Heart left ventricle (tissue), 16 donors: ENCODE measurements at places on chromosomes 16 and 17. TPM values are rescaled to one million over a fixed set of nuclear protein-coding genes. Genes with fewer than 3 reads are reported as not detected.
A peak's percentile ranks its signal among the peaks of the same experiment; 100 is the strongest.

CLDN7 gene
- 1.3 TPM for total RNA-seq

ATF7IP2 gene
- total RNA-seq = 34.8 TPM

RPL19 gene
- total RNA-seq = 1,159 TPM

CLEC3A gene
- not detected for total RNA-seq

KRT36 gene
- total RNA-seq = not detected

ACSM5 gene
- 0.74 TPM for total RNA-seq

PSMD7 gene
- 121 TPM for total RNA-seq

RND2 gene
- 0.91 TPM for total RNA-seq

PRSS21 gene
- not detected for total RNA-seq

KRTAP1-5 gene
- total RNA-seq = not detected

CCL4 gene
- total RNA-seq = not detected

IL17C gene
- total RNA-seq = not detected

GRCh38 chr17:45692661-45693060 lies 91.5 kb upstream of the CRHR1 start:
- no peak for DNase-seq

DNA sequence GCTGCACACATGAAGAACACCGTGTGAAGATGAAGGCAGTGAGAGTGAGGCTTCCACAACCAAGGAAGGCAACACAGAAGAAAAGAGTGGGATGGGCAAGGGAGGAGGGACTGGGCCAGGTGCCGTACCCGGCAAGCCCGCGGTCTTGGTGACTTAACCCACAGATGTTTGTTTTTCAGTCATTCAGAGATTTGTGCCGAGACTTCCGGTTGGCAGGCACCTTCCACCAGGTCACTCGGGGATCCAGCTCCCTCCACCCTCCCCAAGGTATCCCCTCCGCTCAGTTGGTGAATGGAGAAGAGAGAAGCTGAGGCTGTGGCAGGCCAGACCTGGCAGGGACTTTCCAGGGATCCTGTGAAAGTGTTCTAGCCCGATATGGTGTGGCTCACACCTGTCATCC lies 4.9 kb upstream of the KREMEN2 start:
- no peak for DNase-seq

DNA sequence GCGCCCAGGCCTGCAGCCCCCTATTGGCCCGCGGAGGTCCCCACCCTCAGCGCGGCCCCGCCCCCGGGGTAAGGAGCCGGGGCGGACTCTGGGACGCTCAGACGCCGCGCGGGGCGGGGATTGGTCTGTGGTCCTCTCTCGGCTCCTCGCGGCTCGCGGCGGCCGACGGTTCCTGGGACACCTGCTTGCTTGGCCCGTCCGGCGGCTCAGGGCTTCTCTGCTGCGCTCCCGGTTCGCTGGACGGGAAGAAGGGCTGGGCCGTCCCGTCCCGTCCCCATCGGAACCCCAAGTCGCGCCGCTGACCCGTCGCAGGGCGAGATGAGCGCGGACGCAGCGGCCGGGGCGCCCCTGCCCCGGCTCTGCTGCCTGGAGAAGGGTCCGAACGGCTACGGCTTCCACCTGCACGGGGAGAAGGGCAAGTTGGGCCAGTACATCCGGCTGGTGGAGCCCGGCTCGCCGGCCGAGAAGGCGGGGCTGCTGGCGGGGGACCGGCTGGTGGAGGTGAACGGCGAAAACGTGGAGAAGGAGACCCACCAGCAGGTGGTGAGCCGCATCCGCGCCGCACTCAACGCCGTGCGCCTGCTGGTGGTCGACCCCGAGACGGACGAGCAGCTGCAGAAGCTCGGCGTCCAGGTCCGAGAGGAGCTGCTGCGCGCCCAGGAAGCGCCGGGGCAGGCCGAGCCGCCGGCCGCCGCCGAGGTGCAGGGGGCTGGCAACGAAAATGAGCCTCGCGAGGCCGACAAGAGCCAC lies at the start of gene NHERF1:
Gene NHERF1, plus strand, starts transcription at position 100 of the 750 bp plus-strand sequence. Its CDS starts 219 bp downstream, at position 319.
- peak; percentile 97 for DNase-seq

- no peak for DNase-seq
Observed at GRCh38 chr17:65324611-65325342, 187.6 kb downstream of the RGS9 start.

DNA sequence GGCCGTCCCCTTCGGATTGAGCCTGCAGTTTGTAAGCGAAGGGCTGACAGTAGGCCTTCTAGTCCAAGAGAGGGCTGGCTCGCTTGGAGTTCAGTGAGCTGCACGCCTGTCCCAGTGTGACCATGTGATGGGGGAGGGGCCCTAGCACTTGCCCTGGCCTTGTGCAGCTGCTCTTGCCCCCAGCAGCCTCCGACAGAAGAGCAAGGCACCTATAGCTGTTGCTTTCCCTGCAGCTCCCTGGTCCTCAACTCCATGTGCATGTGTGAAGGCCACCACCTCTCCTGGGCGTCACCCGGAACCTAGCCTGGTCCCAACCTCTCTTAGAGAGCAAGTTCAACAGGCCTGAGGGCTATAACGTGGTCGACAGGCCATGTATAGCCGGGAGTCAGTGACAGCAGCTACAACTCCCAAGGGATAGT lies 5.6 kb downstream of the SPHK1 start:
- DNase-seq = no peak

DNA sequence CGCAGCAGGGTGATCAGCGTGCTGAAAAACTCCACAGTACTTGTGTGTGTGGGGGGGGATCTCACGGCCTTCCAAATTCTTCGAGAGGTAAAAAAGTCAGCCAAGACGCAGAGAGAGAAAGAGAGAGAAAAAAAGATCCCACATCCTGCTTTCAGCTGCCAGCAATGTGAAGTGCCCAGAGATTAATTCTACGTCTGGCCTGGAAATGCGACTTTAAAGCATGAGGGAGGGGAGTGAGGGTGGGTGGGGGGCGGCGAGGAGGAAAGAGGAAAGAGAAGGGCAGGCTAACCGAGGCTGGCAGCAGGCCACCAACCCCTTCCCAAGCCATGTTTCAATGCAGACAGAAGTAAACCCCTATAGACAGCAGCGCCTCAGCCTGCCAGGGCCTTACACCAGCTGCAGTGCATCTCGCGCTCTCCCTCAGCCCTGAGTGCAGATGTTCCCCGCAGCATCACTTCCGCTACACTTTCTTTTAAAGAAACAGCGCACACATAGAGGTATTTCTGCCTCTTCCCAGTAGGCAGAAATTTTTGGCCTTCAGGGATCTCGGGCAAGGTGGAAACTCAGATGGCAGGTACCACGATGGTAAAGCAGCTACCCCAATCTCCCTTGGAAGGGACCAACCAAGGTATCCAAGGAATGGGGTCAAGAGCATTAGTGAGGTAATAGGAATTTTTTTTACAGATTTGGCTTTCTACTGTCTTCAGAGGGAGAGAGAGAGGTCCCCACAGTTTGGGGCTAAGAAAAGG lies 87.8 kb downstream of the SMG6 start:
- peak; percentile 88 for DNase-seq

- no peak for DNase-seq
Observed at GRCh38 chr16:48903039-48903438, 293.1 kb upstream of the N4BP1 start.

DNA sequence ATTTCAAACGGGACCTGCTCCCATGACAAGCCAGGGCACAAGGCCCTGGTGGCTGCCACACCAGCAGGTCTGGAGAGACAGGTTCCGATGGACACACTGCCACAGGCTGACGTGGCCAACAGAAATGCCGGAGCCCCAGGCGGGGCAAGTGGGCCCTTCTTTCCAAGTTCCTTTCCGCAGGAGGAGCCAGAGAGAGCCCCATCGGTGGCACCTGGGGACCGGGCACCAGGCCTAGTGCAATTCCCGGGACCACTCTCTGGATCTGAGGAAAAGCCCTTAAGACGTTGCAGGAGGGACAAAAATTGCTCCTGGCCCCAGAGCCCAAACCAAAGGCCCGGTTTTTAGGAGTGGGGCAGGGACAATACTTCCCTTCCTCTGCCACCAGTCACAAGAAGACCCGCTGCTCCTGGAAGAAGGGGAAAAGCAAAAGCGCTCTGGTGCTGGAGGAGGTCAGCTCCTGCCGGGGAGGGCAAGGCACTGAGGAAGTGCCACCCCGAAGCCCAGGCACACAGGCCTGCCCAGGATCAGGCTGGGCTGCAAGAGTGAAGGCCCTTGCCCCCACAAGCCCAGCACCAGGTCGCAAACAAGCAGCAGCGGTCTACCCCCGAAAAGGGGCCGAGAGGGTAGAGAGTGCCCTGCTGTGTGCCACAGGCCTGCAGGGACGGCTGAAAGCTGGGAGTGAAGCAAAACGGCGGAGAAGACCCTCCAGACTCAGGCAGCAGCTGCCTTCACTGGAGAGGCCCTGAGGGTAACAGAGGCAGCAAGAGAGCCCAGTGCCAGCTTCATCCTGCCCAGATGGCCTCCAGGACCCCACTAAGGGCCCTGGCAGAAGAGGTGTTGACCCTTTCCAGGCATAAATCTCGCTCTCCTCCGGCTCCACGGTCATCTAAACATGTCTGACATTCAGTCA lies 29.1 kb downstream of the MAP1LC3B start:
- no peak for DNase-seq

- peak; percentile 89 for DNase-seq
Observed at GRCh38 chr17:40499551-40500189, 1.8 kb downstream of the TNS4 start.

GRCh38 chr16:69005641-69006355 lies 99.7 kb upstream of the HAS3 start:
- DNase-seq = no peak

GRCh38 chr16:22174642-22175041 lies 12.3 kb downstream of the SDR42E2 start:
- DNase-seq = no peak

GRCh38 chr16:73527187-73527586 lies 479.3 kb upstream of the ZFHX3 start:
- DNase-seq = no peak

- DNase-seq = no peak
Observed at GRCh38 chr17:8287651-8288335, 677 bp upstream of the RANGRF start.

DNA sequence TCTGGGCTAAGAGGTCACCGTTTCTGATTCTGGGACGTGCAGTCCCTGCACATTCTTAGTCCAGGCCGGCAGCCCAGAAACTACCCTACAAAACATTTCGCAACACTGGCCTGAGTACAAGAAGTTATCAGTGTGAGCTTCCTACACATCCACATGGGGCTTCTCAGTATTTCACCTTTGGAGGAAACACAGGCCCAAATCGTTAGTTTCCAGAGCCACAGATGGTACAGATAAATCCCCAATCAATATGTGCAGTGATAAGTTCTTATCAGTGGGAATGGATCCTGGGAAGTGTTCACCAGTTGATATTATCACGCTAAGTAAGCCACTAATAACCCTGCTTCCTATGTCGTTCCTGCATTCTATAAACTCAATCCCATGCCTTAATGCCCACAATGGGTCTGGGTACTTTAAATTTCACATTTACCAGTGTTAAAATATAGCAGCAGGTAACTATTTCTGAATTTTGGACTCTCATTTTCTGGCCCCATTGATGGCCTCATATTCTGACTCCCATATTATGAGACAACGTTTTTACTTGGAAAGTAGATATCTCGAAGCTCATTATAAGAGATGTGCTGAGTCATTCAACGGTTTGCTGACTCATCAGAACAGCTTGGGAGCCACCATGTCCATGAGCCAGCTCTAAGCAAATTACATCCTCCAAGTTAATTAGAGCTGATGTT lies 370.2 kb upstream of the MAF start:
- DNase-seq = peak; percentile 71

DNA sequence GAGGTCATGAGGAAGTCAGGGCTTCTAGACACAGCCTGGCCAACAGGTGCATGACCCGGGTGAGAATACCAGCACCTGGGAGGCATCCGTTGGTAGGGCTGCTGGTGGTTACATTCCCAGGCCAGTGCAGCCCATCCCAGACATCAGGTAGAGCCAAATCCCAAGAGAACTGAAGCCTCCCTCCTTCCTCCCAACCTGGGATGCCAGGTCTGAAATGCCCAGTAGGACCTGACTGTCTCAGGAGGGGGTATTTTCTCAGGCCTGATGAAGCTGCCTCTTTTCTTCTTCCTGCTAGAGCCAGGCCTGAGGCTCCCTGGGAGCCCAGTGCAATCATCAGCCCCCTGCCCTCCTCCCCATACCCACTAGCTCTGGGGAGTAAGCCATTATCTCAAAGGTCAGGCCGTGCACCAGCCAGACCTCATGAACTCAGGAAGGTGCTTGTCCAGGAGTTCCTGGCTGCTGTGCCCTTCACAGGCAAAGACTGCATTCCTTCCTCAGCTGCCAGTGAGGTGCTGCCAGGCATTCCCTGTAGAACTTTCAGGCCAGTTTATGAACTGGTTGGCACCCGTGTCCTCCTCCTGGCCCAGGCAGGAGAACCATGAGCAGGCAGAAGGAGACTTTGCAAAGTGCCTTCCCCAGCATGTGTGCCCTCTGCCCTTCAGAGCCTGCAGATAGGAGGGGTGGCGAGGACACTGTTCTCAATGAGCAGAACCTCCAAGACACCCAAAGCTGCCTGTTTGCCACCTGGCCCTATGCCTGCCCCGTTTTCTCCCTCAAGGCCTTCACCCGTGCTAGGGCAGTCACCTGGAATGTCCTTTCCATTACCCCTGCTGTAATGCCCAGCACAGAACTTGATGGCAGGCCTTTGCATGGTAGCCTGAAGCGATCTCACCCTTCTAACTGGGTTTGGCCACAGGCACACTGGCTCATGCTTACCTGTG lies 7.6 kb downstream of the TBX2 start:
- DNase-seq = peak; percentile 14

DNA sequence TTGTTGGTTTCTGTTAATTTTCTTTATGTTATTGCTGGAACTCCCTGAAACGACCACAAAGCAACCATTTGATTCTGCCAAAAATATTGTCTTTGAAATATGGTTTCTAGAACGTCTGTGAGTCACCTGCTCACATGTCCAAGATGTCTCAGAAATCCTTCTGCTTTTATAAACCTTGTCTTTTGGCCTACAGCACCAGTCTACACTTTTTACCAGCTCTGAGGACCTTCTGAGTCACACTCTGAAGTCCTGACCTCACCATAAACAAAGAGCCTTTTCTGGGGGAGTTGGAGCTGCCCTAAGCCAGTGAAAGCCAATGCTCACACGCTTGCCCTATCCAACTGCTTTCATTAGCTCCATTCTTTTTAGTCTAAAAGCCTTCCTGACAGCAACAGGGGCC lies 55.5 kb downstream of the GRIN2A start:
- no peak for DNase-seq

DNA sequence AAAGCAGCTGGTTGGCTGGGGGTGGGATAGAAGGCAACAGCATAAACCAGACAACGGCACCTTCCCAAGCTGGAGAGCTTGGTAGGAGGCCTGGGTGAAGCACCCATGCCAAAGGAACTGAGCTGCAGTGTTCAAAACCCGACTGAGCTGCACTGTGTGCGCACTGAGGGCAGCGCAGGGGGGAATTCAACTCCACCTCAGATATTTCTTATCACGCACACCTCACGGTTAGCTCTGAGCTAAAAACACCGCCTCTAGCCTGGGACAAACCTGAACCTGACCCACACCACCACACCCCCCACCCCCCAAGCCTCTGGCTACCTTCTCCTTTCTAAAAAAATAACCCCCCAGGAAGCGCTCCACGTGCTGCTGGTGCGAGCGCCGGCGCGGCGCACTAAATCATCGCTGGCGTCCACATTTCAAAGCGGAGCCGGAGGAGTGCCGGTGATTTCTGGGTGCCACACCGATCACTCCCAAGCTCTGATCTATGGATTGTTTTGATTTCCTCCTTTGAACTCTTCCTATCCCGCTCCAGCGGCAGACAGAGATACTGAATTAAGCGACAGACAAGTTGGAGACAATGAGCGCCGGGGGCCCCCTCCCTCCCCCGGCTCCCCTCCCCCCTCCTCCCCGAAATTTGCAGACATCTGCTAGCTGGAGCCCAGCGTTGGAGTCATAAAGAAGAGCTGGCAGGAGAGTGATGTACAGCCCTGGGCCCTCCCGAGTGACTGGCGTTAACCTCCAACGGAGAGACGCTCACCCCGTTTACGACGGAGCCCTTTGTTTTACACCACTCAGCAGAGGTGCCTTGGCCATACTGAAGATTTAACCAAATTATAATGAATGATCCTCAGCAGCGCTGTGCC lies 85.0 kb downstream of the NOG start:
- no peak for DNase-seq
